HCT116 (cell line): ENCODE measurements at places on chromosomes 7 and 10. TPM values are rescaled to one million over a fixed set of nuclear protein-coding genes. Genes with fewer than 3 reads are reported as not detected.

DNA sequence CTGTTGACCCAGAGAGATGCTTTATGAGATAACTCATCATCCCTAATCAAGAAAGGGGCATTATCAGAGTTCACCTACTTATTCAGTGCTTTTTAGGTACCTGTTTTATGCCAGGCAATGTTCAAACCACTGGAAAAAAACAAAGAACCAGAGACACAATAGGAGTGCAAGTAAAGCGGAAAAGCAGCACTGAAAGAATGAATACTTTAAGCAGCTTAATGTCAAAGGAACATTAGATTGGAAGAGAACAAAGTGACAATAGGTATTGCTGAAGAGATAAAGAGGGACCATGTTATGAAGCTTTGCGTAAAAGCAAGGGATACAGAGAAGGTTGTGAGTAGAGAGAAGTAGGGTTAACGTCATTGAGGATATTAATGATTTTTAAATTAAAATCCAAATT, 11.3 kb downstream of the DGKB start:
- H3K4me1 ChIP-seq: no peaks in the 10 kb centered on the region
- H3K27me3 ChIP-seq: no peaks in the 10 kb centered on the region
- H3K36me3 ChIP-seq: no peaks in the 10 kb centered on the region
- no peak overlapping the region for H3K27ac ChIP-seq
- no peak for DNase-seq

DNA sequence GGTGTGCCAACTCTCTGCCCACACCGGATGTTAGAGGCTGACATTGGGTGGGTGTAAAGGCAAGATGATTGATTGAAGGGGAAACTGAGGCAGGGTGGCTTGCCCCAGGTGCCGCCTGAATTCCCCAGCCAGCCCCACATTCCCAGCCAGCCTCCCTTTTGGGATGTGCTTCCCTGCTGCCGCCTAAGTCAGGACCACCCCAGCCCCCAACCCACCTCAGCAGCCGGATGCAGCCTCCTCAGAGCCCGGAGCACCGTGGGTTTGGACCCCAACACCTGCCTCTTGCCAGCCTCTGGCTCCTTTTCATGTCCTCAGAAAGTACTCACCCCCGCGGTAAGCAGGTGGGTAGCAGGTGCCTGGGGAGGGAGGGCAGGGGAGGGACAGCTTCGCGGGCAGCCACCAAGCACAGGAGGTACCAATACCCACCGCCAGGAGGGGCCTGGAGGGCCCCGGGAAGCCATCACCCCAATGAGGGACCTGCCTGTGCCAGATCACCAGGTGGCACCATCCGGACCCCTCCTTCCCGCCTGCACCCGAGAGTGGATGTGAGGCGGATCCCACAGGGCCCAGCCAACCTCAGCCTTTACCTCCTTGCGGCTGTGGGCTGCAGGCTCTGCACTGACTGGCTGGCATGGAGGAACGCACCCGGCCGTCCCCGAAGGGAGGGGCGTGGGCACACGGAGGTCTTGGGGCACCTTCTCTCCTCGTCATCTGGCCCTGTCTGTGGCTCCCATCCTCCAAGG, 60.5 kb downstream of the PWWP2B start:
- no peaks in the 10 kb centered on the region for H3K27me3 ChIP-seq
- no peak overlapping the region for H3K27ac ChIP-seq
- H3K4me3 ChIP-seq: no peak overlapping the region
- H3K4me1 ChIP-seq: peaks cover 14% of the 10 kb centered on the region

DNA sequence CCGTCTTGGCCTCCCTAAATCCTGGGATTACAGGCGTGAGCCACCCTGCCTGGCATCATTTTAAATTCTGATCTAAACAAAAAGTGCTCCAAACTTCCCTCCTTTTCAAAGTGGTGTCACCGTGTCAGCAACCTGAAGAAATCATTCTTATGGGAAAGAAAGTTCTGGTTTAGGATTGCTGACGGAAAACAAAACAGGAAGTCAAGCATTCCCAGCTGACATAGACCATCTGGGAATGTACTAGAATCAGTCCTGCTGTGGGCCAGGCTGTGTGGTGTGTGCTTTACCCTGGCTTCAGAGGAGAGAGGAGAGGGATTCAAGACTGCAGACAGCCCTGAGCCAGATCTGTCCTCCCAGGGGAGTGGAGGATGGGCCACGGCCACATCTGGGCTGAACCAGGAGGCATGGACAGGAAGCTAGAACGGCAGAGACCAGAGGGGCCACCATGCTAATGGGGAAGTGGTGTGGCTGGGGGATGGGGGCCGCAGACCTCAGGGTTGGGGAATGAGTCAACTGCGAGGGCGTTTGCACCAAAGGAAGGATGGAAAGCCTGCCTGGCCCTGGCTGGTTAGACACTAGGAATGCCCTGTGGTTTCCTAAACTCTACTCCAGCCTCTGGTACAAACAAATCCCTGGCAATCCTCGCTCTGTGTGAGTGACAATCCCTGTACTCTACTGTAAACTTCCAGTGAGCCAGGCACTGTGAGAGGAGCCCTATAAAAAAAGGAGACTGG, 16.7 kb upstream of the CLIP2 start:
- no peaks in the 10 kb centered on the region for H3K27me3 ChIP-seq
- H3K27ac ChIP-seq: peak overlapping the region; percentile 36; the same call in 1 of the 2 replicates
- H3K36me3 ChIP-seq: no peaks in the 10 kb centered on the region

DNA sequence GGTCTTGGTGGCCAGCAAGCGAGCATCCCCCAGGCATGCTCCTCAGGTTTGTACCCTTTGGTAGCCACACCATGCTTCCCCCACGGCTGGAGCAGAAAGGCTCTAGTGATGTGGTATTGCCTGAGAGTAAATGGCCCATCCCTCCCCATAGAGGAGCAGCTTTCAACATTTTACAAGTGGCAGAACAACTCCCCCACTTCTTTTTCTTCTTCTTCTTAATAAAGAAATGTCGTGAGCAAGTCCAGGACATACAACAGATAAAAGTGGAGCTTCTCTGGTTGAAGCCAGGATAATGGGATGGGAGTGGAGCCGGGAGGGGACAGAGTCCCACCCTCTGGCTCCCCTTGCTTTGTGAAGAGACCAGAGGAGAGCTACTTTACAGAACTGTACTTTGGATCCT, 131.5 kb downstream of the ANLN start:
- no peak overlapping the region for H3K4me3 ChIP-seq
- no peaks in the 10 kb centered on the region for H3K4me1 ChIP-seq
- H3K27me3 ChIP-seq: 0 out of 2 replicates have a peak, but pooled peaks cover 3% of the 10 kb centered on the region
- no peak for DNase-seq
- H3K27ac ChIP-seq: no peak overlapping the region

The PILRA gene
- 1.8 TPM for total RNA-seq
